ENCODE measurements at places on chromosomes 7 and 10.

DNA sequence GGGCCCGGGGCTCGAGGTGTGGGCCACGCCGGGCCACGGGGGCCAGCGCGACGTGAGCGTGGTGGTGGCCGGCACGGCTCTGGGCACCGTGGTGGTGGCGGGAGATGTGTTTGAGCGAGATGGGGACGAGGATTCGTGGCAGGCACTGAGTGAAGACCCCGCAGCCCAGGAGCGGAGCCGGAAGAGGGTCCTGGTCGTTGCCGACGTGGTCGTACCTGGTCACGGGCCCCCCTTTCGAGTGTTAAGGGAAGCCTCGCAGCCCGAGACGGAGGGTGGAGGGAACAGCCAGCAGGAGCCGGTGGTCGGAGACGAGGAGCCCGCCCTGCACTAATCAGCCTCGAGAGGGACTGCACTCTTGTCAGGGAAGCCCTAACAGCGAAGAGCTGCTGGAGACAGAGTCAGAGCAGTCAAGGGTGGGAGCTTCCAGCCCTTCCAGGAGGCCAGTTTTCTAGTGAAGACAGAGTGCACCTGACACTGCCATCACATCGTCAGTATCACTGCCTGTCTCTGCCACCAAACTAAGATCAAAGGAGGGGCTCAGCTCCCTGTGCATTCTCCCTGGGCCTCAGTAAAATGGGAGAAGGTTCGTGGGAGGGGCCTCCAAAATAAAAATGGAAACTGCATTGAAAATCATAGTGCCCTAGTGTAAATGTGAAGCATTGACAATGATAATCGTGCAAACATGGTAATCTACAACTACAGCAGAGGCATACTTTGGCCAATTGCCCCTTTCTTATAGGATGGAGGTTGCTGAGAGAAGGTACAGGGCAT is 1.3 kb downstream of the MBLAC1 start:
- no peak for DNase-seq

GRCh38 chr7:17593819-17594419 is 295.5 kb downstream of the AHR start:
- no peak for DNase-seq

GRCh38 chr10:116892907-116893685 is 43.8 kb downstream of the ENO4 start:
- DNase-seq = no peak

DNA sequence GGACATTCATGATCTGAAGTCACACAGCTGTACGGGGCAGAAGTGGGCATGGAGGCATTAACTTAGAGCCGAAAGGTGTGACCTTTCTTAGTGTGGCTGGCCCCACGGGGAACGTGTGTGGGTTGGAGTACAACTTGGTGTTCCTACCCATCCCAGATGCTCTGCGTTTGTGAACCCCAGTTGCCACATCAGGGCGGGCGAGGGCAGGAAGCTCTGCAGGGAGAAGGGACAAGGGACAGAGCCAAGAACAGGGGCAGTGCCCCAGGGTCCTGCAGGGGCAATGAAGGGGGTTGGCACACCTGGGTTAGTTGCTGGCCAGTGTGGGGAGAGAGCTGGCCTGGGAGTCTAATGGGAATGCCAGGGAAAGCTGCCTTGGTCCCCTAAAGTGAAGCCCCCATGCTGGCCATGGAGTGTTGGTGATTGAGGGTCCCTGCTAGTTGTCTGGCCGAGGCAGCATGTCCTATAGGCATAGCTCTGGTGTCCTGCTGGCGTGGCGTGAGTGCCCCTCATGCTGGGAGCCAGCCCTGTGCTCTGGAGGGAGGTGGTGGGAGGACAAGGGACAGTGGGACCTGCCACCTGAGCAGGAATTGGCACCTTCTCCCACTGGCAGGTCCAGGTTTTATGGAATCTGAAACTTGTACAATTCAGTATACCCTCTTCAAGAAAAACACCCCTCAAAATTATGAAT is 18.9 kb downstream of the HTRA1 start:
- no peak for DNase-seq

DNA sequence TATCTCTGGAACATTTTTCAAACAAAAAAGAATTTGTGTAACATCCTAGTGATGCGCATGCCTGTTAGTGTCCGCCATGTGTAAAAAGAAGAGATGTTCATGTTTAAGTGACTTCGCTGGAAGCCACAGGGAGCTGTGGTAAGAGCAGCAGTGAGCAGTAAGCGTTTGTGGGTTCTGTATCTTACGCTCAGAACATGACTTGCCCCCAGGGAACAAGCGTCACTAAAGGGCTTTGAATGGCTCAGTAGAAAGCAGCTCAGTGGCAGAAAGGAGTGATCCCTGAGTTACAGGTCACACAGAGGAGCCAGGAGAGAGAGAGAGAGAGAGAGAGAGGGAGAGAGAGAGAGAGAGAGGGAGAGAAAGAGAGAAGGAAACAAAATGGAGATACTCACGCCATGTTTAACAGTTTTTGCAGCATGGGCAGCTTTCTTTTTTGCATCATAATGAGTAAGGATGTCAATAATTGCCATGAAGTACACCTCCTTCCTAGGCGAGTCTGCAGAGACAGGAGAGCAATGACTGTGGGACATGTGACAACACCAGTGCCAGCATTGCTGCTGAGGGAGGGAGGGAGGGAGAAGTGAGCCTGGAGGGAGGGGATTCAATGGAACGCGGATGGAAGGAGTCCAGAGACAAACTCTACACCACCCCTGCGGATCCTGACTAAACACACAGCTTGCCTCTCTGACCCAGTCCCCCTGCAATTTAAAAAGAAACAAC is 174.6 kb downstream of the PIP4K2A start:
- DNase-seq = no peak

GRCh38 chr10:11328264-11329061 is 283.0 kb downstream of the USP6NL start:
- DNase-seq = no peak

DNA sequence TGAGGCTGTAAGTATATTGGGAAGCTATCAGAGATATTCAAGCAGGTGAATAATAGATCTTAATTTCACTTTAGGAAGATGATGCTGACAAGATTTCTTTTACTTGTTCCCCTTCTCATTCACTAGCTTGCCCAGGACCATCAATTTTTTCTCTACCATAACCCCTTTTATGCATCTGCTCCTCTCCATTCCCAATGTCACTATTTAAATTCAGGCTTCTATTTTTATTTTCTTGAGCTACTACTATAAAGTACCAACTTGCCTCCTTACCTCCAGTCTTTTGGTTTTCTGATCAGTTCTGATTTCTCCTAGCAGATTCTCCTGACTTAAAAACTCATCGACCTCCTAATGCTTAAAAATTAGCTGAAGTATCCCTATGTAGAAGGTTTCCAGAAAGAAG is 97.7 kb upstream of the SMIM30 start:
- DNase-seq = no peak

DNA sequence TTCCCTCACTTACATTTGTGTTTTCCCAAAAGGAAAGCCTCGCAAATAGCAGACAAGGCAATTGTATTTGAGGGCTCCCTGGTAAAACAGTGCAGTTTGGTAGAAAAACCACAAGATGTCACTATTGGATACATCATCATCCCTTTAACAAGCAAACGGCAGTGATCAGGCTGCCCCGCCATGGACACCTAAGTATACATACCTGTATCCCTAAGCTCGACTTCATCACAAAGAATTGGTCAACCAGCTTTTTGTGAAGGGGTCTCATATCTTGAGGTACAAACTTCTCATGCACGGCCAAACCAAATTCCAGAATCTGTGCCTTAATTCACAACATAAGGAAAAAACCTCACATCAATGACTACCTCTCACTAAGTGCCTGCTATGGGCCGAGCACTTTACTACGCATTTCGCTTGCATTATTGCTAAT is 179.5 kb upstream of the IMMP2L start:
- no peak for DNase-seq

DNA sequence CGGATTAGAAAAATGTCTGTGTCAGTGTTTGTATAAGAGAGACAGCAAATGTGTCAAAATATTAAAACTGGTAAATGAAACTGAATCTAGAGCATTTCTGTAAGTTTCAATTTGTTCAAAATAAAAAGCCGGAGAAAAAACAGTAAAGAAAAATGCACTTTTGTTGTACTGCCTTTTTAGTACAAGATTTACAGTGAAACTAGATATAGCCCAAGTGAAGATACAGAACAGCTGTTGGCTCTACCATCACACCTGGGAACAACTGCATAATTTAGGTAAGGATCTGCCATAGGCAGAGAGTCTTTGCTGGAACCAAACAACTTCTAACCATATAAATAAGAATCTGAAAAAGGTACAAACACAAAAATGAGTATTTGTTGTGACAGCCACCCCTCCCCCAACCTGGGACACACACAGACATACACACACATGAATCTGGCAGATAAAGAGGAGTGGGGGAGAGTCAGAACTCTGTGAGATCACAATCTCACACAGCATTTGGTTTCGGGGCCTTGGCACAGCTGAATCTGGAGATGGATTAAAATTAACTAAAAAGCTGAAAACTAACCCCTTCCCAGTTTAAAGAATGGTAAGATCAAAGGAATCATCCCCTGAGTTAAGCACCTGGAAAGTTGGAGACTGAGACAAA is 54.8 kb downstream of the DPY19L1 start:
- no peak for DNase-seq

GRCh38 chr7:134618756-134619530 is 27.7 kb upstream of the BPGM start:
- DNase-seq = no peak

- DNase-seq = no peak
Observed at GRCh38 chr7:140659856-140660255, 12.9 kb upstream of the ADCK2 start.

GRCh38 chr7:33054261-33054964 is 8.2 kb downstream of the NT5C3A start:
- no peak for DNase-seq

DNA sequence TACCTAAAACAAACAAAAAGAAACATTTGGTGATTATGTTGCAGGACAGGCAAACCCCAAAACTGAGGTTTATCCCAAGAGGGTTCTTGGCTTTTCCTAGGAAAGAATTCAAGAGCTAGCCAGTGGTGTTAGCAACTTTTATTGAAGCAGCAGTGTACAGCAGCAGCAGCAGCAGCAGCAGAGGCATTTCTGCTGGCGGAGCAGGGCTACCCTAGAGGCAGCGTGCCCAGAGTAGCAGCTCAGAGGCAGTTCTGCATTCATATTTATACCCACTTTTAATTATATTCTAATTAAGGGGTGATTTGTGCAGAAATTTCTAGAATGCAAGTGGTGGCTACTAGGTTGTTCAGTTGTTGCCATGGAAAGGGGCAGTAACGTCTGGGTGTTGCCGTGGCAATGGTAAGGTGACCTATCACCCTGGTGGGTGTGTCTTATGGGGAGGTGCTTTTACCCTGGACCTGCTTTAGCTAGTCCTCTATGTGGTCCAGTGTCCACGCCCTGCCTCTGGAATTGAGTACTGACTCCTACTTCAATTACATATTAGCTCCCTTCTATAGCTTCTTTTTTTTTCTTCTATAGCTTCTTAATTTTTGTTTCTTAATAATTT is 53.9 kb downstream of the VCL start:
- no peak for DNase-seq

DNA sequence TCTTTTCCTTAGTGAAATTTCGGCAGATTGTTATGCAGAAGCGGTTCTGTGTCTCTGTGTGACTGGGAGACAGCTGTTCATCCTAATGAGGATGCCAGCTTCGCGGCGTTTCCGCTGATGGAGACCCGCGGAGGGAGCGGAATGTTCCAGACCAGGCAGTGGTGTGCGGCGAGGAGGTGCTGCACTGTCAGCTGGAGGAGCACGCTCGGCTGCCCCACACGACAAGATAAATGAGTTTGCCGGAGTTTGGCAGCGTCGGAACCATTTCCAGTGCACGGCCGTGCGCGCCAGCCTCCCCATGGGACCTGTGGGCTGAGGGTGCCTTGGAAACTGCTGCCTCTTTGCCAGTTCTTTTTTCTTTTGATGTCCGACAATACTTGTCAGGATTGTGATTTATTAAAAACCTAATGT is 64.6 kb downstream of the WDR37 start:
- DNase-seq = no peak

GRCh38 chr10:82558014-82558607 is 683.1 kb downstream of the NRG3 start:
- no peak for DNase-seq

GRCh38 chr7:40356871-40357709 is 222.3 kb downstream of the SUGCT start:
- no peak for DNase-seq

GRCh38 chr7:31099451-31100444 is 47.6 kb downstream of the ADCYAP1R1 start:
- DNase-seq = no peak

GRCh38 chr7:36115448-36116321 is 37.4 kb upstream of the EEPD1 start:
- DNase-seq = no peak

DNA sequence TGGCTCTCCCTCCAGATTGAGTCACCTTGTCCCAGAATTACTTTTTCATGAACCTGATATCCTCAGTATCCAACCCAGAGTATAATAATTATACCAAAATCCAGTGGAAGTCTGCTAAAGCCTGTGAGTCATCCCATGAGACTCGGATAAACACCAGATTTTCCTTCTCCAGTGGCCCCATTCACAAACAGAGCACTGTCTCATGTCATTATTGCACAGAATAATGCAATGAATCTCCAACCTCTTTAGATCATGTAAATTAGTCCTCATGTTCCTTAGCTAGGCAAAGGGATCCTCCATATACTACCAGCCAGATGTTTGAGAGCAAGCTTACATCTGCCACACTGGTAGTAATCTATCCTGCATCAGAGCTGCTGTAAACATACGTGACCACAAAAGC is 89.0 kb downstream of the AMPH start:
- DNase-seq = no peak

DNA sequence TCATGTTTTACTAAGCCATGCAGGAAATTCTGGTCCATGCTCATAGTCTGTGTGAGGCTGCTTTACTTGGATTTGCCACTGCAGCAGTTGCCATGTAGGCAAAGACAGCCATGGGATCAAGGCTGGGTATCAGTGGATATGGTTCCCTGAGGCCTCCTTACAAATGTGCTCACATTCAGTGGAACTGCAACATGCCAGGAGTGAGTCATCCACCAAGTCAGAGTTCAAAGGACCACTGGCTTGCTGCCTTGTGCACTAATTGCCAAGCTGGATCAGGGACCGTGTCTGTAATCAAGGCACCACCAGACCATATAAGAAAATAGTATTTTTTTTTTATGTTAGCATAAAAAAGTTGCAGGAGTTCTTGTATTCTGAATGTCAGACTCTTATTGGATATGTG is 101.0 kb downstream of the CDCA7L start:
- no peak for DNase-seq

- DNase-seq = no peak
Observed at GRCh38 chr10:100912013-100912604, 654 bp upstream of the SLF2 start.

GRCh38 chr10:132482090-132482800 is 55.3 kb upstream of the INPP5A start:
- DNase-seq = no peak

DNA sequence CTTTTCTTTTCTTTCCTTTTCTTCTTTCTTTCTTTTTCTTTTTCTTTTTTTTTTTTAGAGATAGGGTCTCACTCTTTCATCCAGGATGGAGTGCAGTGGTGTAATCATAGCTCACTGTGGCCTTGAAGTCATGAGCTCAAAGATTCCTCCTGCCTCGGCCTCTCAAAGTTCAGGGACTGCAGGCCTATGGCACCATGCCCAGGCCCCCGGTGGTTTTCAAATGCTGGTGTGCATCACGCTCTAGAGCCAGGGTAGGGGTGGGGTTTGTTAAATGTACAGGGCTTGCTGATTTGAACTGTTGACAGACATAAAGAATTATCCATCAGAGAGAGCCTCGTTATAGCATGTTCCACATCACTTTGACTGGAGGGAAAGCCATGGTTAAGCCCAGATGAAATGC is 5.8 kb downstream of the MINDY4 start:
- DNase-seq = no peak

GRCh38 chr10:108586424-108586823 is 1336.9 kb downstream of the XPNPEP1 start:
- no peak for DNase-seq

Measured in esophagus squamous epithelium (tissue), 5 donors.